Fibroblast of the aortic adventitia (primary cell): ENCODE measurements at places on chromosomes 16 and 17.

DNA sequence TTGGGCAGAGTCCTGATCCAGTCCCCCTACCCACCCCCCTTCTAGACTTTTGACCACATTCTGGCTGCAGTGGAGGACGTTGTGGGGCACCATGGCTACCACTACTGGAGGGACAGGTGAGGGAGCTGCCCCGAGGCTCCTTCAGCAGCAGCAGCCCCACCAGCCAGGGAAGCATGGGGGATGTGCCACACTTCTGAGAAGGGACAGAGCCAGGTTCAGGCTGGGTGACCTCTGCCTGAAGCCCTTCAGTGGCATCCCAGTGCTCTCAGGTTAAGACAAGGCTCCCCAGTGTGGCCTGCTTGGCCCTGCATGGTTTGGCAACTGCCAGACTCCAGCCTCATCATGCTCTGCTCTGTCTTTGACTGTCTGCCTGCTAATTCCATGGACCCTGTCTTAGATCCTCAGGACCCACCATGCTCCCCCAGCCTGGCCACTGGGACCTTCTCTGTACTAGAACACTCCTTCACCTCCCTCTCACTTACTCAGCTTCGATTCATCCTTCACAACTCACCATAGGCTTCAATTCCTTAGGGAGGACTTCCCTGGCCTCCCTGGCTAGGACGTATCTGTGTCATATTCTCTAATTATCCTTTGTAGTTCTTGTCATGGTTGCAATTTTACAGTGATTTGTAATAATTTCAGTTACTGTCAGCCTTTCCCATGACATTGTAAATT, 8.8 kb downstream of the SLC9A5 start:
- no peak for DNase-seq

DNA sequence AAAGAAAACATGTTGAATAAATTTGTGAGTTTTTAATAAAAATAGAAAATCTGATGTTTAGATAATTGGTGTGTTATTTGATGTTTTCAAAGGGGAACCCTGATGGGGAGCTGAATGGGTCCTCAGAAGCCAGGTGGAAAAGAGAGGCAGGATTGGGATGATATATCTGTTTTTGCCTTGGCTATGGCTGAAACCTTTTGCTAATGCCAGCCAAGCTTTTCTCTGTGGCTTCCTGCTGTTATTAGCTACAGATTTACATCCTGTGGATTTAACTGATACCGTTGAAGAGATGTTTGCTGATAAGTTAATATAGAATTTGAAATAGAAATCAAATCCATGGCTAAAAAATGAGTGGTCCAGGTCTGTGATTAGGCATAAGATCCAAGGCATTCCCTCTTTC, 4.2 kb upstream of the AATF start:
- DNase-seq = no peak

DNA sequence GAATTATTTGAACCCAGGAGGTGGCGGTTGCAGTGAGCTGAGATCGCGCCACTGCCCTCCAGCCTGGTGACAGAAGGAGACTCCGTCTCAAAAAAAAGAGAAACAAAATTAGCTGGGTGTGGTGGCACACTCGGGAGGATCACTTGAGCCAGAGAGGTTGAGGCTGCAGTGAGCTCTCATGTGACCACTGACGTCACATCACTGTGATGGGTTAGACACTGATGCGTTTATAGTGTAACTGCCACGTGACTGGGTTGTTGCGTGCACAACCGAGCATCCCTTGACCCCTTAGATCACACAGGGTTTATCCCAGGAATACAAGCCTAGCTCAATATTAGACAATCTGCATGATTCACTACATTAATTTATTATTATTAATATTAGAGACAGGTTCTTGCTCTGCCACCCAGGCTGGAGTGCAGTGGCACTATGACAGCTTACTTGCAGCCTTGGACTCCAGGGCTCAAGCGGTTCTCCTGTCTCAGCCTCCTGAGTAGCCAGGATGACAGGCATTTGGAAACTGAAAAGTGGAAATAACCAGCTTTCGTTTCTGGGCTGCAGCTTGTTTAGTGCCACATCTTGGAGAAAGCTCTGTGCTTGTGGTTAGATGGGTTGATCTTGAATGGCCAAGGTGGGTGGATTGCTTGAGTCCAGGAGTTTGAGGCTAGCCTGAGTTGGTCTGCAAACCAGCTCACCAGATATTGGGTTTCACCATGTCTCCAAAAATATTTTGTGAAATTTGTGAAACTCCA, 26.4 kb upstream of the ABR start:
- no peak for DNase-seq

GRCh38 chr17:11638700-11639265, 40.5 kb downstream of the DNAH9 start:
- no peak for DNase-seq

- DNase-seq = peak; percentile 63
Observed at GRCh38 chr17:57518587-57519581, 226.2 kb downstream of the CCDC182 start.

GRCh38 chr17:72677714-72678390, 414.6 kb downstream of the SLC39A11 start:
- DNase-seq = no peak

GRCh38 chr16:12119562-12119961, 143.0 kb downstream of the SNX29 start:
- peak; percentile 47 for DNase-seq

DNA sequence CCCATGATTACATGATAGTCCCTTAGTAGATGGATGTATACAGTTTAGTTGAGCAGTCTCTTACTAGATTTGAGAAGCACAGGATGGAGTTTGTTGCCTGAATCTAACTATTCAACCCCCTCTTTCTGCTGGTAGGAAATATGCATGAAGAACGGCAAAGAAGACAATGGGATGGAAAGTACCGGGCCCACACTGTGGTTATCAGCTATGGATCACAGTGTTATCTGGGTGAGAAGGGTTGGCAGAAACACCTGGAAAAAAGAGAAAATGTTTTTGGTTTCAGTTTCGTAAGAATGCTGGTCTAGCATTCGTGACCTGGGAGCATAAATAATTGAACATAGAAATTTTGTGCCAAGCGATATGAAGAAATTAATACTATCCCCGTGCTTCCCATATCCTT, 53.1 kb downstream of the ANKFN1 start:
- DNase-seq = no peak

- no peak for DNase-seq
Observed at GRCh38 chr17:61294286-61294685, 105.4 kb upstream of the TBX2 start.

DNA sequence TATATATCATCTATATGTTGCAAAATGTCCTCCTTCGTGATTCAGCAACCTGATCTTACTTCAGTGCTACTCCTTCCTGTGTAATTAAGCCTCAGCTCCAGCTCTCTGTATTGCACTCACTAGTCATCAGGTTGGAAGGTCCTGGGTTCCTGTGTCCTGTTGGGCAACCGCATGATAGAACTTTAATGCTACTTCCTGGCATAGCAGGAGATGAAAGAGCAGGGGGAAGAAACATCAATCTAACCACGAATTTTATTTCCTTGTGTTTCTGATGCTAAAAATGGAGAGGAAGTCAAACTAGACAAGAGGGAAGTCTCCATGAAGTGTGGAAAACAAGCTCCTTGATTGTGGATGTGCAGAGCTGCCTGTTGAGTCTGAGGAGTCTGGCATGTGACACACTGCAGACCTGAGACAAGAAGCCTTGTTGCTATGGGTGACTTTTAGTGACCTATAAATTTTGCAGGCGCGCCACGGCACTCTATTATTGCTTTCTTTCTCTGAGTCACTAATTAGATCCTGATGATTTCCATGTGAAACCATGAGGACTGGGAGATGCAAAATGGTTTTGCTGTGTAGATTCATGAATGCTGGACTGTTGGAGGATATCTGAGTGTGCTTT, 25.6 kb downstream of the IGSF6 start:
- DNase-seq = peak; percentile 84

GRCh38 chr17:47620503-47621245, 29.0 kb upstream of the KPNB1 start:
- DNase-seq = no peak

DNA sequence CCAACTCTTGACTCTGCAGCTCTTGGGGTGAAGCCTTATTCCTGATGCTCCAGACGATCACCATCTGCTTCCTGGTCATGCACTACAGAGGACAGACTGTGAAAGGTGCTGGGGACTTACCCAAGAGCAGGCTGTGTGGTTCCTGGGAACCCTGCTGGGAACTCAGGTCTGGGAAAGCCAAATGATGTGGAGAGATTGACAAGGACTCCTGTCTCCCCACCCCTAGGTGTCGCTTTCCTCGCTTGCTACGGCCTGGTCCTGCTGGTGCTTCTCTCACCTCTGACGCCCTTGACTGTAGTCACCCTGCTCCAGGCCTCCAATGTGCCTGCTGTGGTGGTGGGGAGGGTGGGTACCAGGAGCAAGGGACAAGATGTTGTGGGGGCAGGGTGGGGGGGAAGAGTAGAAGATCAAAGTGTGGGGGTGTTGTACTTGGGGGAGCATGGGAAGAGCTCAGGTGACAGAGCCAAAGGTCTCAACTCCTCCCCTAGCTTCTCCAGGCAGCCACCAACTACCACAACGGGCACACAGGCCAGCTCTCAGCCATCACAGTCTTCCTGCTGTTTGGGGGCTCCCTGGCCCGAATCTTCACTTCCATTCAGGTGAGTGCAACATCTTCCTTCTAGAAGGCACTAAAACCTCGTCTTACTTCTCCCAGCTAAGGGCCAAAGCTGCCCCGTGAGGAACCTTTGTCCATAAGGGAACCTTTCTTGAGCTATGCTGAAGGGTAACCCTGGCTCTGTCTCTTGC, 3.0 kb downstream of the SOX15 start:
- DNase-seq = no peak

- no peak for DNase-seq
Observed at GRCh38 chr16:22317625-22318024, 20.4 kb downstream of the POLR3E start.

DNA sequence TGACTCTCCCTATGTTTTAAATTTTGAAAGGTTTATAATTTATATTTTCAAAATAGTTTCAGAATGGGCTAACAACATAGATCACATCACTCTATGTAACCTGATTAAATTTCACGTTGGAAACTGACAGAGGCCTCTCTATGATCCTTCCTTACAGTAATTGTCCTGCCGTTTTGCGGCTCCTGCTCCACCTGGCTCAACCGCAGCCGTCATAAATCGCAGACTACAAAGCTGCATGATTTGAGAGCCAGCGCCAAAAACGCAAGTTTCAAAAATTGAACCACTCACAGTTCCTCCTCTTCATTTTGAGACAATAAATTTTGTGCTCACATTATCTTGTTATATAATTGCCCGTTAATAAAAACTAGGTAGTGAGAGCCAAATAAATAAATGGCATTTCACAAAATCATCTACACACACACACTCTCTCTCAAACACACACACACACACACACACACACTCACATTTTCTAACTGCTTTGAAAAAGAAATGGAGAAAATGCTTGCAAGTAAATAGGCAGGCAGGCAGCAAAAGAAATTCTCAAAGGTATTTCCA, 263.1 kb upstream of the PSMD7 start:
- DNase-seq = no peak

DNA sequence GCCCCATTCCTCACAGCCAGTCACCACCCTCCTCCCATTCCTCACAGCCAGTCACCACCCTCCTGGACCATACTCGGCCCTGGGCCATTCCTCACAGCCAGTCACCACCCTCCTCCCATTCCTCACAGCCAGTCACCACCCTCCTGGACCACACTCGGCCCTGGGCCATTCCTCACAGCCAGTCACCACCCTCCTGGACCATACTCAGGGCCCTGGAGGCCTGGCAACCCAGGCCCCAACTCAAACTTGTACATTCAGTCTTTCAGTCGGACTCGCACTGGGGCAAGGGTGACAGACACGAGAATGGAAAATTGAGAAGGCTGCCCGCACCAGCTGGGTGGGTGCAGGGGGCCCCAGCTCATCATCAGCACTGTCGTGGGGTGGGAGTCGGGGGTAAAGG, 30.4 kb upstream of the FOXK2 start:
- DNase-seq = peak; percentile 77

DNA sequence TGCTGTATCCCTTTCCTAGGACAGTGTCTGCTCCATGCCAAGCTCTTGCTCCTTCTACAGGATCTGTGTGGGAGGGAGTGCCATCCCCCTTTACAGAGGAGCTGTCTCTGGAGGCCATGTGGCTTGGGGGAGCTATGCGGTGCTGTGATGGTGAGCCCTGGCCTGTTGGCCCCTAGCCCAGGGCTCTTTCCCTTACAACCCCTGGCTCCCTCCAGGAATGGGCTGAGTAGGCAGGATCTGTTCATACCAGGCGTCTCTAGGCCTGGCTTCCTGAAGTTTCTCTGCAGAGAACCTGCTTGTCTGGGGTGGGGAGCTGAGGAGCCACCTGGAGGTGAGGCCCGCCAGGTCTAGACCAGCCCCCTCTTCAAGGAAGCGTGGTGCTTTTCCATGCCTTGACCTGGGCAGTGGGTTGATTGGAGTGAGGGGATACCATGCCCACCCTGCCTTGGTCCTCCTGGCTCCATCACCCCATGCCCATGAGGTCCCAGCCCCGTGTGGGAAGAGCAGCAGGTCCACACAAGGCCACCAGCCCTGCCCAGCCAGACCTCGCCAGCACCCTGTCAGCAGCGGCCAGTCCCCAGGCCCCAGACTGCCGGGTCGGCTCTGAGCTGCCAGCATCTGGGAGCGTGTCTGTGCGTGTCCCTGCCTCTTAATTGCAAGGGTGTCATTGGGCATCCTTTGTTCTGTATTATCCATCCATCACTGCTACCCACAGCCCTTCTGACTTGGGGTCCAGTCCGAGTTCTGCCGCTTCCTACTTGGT, 14.7 kb downstream of the LLGL2 start:
- DNase-seq = no peak

- peak; percentile 27 for DNase-seq
Observed at GRCh38 chr16:29862383-29862883, 593 bp downstream of the CDIPT start.

DNA sequence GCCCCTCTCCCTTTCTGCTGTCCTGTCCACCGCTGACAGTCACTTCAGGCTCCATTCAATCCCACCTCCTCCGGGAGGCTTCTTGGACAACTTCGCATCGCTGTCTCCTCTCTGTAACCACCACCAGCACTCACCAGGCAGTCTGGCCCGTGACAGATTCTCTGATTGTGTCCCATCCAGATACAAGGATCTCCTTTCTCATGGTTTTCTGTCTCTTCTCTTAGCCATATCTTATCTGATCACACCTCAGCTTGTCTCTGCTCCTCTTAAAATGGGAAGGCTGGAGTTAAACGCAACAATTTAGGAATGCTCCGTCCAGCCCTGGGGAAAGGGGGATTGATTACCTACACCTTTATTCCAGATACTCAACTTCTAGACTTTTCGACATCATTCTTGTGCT, 56.9 kb upstream of the ARHGAP44 start:
- DNase-seq = no peak
